Frontal cortex (tissue), 4 donors: ENCODE measurements at places on chromosomes 11 and 22.

- DNase-seq: no peak
Observed at GRCh38 chr11:124658501-124658900, 15.0 kb downstream of the SIAE start.

DNA sequence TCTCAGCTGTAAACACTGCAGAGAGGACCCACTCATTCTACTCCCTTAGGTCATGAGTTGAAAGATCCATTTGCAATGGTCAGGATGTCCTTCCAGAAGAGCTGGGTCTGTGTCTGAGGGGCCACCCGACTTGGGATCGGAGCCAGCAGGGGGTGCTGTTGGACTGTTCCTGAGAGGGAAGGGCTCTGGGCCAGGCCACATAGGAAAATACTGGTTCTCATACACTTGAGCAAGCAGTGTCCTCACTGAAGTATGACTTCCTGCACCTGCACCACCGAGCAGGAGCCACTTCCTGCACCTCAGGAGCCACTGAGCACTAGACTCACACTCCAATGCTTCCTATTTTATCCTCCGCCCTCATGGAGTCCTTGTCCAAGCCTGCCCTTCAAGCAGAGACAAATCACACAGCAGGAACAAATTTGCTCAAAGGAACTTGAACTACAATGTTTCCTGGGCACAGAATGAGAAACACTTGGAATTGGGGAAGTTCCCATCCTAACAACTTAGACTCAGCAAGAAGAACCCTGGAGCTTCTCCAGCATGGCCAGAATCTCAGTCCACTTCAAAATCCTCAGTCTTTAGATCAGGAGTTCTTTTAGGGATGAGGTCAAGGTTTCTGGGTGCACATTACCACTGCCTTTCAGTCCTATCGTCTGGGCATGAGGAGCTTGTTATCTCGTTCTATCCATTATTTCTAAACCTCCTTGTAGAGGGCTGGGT lies 36.6 kb upstream of the VPREB1 start:
- peak; percentile 22 for DNase-seq

DNA sequence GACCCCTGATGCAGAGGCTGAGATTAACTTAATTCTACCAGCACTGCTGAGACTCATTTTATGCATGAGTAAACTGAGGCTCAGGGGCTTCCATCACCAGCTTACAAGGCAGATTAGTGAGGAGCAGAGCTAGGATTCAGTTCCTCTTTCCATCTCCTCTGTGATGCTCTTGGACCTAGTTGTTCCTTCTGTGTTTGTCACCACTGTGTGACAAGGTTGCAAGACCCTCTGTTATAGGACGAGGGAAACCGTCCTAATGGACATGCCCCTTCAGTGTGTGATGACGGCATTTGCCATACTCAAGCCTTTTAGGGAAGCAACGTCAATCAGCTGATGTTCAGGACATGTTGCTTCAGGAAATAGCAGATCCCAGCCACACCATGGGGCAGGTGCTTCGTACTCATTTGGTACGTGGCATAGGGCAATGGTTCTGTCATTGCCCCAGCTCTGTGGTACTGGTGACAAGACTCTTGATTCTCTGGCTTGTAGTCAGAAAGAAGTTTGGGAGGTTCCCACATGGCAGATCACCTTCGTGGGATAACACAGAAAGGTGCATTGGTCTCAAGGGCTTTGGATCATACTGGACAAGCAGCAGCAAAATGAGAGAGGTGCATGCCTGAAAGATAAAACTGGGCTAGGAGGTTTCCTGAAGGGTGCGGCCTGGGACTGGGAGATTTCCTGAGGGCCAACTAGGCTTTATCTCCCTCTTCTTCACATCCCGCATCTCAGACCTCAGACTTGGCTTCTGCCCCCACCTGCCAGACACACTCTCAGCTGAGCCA lies 23.9 kb upstream of the CD44 start:
- no peak for DNase-seq

DNA sequence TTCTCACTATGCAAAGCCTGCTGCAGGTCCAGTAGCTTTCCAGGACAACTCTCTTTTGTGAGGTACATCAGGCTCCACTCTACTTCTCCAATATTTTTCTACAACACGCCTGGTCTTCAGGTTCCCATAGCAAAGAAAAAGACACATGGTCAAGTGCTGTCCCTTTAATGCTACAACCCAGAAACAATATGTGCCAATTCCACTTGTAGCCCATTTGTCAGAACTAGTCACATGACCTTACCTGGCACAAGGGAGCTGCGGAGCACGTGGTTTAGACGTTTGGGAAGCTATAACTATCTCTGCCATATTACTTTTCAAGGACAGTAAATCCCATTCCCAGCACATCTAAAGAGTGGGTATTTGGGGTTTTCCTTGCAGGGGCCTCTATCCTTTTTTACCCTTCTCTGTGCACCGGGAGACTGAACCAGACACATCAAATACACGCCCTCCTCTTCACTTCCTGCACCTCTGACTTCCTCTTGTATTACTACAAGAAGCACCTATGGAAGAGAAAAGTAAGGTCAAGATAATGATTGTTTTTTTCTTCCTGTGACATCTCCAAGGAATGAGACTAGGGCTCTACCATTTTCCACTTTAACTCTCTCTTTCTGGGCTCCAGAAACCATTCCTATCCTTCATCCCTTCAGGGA lies 237.6 kb downstream of the ETS1 start:
- no peak for DNase-seq

- DNase-seq: no peak
Observed at GRCh38 chr11:105860105-105860504, 161.9 kb downstream of the MSANTD4 start.

- no peak for DNase-seq
Observed at GRCh38 chr11:20131788-20132666, 28.2 kb downstream of the DBX1 start.

DNA sequence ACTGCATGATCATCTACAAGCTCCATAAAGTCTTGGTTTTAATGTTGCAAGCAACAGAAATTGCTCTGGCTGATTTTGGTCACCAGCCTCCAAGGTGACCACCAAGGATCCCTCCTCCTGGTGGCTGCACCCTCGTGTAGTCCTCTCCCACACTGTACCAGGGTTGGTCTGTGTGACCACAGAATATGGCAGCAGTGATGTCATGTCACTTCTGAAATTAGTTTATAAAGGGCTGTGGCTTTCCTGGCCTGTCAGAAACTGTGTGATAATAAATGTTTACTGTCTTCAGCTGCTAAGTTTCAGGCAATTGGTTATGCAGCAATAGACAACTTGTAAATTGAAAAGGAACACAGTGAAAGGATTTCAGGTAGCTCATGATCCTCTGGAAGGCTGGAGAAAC lies 5.3 kb upstream of the PRDM11 start:
- DNase-seq: no peak

DNA sequence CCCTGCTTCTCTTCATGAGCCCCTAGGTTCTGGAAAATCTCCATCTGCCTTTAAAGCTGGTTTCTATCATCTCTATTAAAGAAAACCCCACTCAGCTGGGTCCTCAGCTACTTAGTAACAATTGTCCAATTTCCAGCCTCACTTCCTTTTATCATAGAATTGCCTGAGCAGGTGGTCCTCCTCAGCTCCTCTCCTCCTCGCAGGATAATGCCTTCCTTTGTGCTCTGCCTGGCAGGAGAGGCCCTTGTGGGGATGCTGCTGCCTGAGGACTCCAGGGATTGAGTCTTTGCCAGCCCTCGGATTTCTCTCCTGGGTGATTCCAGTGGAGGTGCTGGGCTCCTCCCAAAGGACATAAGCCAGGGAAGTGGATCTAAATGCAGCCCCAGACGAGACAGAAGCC lies 448.3 kb downstream of the INSC start:
- DNase-seq: no peak
